Naive B cell (primary cell): ENCODE measurements at places on chromosomes 12 and 14.

- no peak for DNase-seq
Measured at GRCh38 chr14:61088081-61088480, 107.0 kb downstream of the SLC38A6 start.

GRCh38 chr14:55248411-55248810 lies 22.8 kb upstream of the FBXO34 start:
- no peak for DNase-seq

DNA sequence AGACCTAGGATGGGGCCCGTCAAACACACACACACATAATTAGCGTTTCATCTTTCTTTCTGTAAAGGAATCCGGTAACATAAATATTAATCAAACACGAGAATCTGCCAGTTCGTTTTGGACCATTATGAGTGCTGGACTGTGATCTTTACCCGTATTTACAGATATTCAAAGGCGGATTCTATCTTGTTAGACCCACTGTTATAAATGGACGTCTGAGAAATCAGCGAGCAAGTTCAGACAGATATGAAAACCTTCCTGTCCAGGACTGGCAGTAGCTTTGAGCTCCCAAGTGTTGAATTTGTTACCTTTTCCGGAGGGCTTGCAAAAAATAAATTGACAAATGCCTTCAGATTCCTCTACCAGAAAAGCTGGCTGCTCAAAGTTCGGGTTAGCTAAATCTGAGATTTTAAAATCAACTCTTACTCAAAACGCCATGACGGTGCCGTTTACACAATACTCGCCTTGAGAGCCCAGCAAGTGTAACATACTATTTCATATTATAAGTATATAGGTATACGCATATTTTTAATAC lies 27.6 kb downstream of the BCL11B start:
- no peak for DNase-seq

DNA sequence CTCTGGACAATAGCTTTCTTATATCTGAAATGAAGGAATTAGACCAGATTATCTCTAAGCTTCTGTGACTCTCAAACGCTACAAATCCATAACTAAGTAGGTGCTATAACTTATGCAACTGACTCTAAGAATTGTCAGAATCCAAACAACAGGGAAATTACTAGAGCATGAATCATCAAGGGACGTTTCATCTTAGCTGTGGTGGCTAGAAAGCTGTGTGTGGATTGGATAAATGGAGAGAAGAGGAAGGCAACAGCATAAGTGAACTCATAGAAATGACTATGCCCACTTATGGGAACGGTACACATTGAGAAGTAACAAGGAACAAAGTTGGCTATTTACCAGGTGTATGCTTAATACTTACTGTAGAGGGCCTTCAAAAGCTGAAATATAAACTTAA lies 96.0 kb upstream of the NEDD1 start:
- no peak for DNase-seq

DNA sequence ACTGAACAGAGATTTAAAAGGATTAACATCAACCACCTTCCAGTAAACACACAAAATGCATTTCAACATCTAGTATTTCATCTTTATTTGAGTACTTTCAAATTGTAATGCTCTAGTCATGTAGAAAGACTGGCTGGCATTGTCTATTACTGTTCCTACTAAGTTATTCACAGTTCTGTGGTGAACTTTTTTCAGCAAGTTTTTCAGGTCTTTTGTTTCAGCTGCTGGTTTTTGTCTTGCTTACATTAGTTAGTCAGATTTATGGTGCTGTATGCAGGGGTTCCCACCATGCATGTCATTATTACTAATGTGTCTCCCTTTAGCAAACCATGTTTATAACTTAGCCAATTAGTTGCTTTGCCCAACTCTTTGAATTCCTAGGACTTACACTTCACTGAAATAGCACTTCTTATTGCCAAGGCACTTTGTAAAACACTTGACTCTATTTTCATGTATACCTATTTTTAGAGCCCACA lies 253.4 kb upstream of the KITLG start:
- no peak for DNase-seq

- DNase-seq, result no peak
Measured at GRCh38 chr14:99850709-99851108, 57.5 kb downstream of the EML1 start.

- DNase-seq, result no peak
Measured at GRCh38 chr12:94593822-94594442, 56.4 kb downstream of the TMCC3 start.

- no peak for DNase-seq
Measured at GRCh38 chr12:63070709-63071108, 80.3 kb downstream of the AVPR1A start.

- DNase-seq, result no peak
Measured at GRCh38 chr12:75509621-75510020, 1.8 kb downstream of the KRR1 start.
